ENCODE measurements at places on chromosomes 5 and 9. TPM values are rescaled to one million over a fixed set of nuclear protein-coding genes. Genes with fewer than 3 reads are reported as not detected.
A peak's percentile ranks its signal among the peaks of the same experiment; 100 is the strongest.

Gene ARHGEF39
- total RNA-seq = 7.3 TPM

Gene ARSI
- total RNA-seq = 0.17 TPM

Gene FOXD4L6
- not detected for total RNA-seq

Gene RNF183
- total RNA-seq = 0.57 TPM

Gene REEP5
- total RNA-seq = 96.3 TPM

Gene CAMK2A
- total RNA-seq = 0.61 TPM

GRCh38 chr5:169696621-169697510, 59.8 kb downstream of the DOCK2 start:
- no peak overlapping the region for H3K4me3 ChIP-seq
- no peaks in the 10 kb centered on the region for H3K27me3 ChIP-seq
- no peak overlapping the region for H3K27ac ChIP-seq
- H3K36me3 ChIP-seq = no peaks in the 10 kb centered on the region
- DNase-seq = no peak
- H3K4me1 ChIP-seq = no peaks in the 10 kb centered on the region

DNA sequence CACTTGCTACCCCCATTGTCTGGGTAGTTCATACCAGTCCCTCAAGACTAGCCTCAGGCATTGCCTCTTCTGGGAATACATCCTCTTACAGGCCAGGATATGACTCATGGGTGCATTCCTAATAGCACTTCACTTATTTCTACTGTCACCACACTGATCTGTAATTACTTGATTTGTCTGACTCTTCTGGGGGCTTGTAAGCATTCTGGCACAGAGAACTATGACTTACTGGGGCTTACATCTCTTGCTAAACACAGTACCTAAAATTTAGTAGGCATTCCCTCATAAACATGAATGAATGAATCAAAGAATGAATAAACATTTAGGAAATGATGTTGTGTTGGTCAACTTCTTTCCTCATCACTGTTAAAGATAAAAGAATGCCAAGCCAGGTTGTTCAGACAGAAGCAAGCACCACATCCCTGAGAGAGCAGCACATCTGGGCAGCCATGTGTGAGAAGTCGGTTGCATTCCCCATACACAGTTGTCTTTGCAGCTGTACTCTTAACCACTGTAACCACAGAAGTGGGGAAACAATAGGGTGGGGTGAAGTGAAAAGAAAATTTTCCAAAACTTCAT, 27.6 kb downstream of the IL7R start:
- H3K27me3 ChIP-seq = no peaks in the 10 kb centered on the region
- no peaks in the 10 kb centered on the region for H3K36me3 ChIP-seq
- no peaks in the 10 kb centered on the region for H3K4me1 ChIP-seq
- no peak overlapping the region for H3K4me3 ChIP-seq

DNA sequence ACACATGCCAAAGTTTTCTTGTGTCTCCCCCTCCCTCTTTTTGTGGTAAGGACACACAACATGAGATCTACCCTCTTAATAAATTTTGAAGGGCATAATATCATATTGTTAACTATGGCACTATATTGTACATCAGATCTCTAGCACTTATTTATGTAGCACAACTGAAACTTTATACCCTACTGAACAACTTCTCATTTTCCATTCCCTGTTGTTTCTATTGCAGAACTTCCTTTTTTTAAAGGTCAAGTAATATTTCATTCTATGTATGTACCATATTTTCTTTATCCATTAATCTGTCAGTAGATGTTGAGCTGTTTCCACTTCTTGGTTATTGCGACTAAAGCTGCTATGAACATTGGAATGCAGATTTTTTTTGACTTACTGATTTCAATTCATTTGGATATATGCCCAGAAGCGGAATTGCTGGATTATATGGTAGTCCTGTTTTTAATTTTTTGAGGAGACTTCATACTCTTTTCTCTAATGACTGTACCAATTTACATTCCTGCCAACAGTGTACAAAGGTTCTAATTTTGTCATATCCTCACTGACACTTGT, 305.3 kb downstream of the PRR16 start:
- no peaks in the 10 kb centered on the region for H3K27me3 ChIP-seq
- no peaks in the 10 kb centered on the region for H3K4me1 ChIP-seq
- DNase-seq = no peak
- no peak overlapping the region for H3K4me3 ChIP-seq

- no peaks in the 10 kb centered on the region for H3K27me3 ChIP-seq
- no peak overlapping the region for H3K4me3 ChIP-seq
- no peak overlapping the region for H3K27ac ChIP-seq
These were observed 128.7 kb upstream of the OTULINL start for GRCh38 chr5:14452685-14453454.

DNA sequence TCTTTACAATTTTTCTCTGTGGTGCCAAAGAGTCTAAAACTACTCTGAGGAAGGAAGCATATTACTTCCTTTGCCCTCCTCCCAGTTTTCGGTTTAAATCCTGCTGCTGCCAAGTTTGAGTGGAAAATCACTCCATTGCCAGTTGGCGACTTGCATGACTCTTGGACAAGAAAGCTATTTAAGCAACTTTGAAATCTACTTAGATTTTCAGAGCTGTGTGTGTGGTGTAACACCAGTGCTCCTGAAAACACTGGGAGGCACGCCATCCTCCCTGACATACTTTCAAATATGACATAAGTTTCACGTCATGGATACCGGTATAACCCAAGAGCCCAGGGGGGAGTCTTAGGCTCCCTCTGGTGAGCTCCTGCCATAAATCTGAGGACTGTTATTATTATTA, 83.5 kb upstream of the RIOK2 start:
- H3K4me3 ChIP-seq = no peak overlapping the region
- no peak overlapping the region for H3K27ac ChIP-seq
- no peaks in the 10 kb centered on the region for H3K27me3 ChIP-seq
- DNase-seq = peak; percentile 20

- DNase-seq = no peak
- no peaks in the 10 kb centered on the region for H3K36me3 ChIP-seq
- no peaks in the 10 kb centered on the region for H3K4me1 ChIP-seq
- H3K27me3 ChIP-seq = no peaks in the 10 kb centered on the region
- H3K4me3 ChIP-seq = no peak overlapping the region
These were observed 125.2 kb downstream of the WDR41 start for GRCh38 chr5:77366717-77367500.

GRCh38 chr9:99822109-99822805, 572 bp downstream of the NR4A3 start:
- H3K36me3 ChIP-seq = no peaks in the 10 kb centered on the region
- peak overlapping the region; percentile 67 for H3K4me3 ChIP-seq
- peaks cover 49% of the 10 kb centered on the region for H3K27me3 ChIP-seq
- H3K4me1 ChIP-seq = peaks cover 10% of the 10 kb centered on the region
- peak overlapping the region; percentile 88 for H3K27ac ChIP-seq

DNA sequence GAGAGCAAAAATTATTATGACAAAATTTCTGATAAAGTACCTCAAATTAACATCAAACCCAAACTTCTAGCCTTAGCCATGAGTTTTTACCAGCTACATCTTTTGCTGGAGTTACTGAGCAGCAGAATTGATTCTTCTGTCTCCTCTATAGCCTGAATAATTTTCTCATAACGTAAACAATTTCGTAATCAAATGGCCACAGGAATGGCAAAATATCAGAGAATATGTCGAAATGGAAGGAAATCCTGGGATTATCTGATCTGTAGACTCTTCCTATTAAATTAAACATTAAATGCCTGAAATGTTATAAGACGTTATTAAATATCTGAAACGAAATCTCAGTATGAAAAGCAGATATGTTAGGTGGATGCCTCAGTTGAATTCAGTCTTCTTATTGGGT, 41.1 kb downstream of the LURAP1L start:
- peak overlapping the region; percentile 77 for H3K27ac ChIP-seq
- DNase-seq = no peak
- H3K4me3 ChIP-seq = no peak overlapping the region
- no peaks in the 10 kb centered on the region for H3K36me3 ChIP-seq
- H3K4me1 ChIP-seq = peaks cover 10% of the 10 kb centered on the region

GRCh38 chr9:122941582-122942234, 888 bp downstream of the RABGAP1 start:
- H3K4me1 ChIP-seq = no peaks in the 10 kb centered on the region
- H3K27ac ChIP-seq = peak overlapping the region; percentile 76
- H3K36me3 ChIP-seq = peaks cover 2% of the 10 kb centered on the region
- DNase-seq = peak; percentile 51

- no peak for DNase-seq
- peaks cover 41% of the 10 kb centered on the region for H3K27me3 ChIP-seq
- H3K36me3 ChIP-seq = no peaks in the 10 kb centered on the region
- no peaks in the 10 kb centered on the region for H3K4me1 ChIP-seq
- H3K4me3 ChIP-seq = no peak overlapping the region
- H3K27ac ChIP-seq = no peak overlapping the region
These were observed 41.4 kb upstream of the TIFAB start for GRCh38 chr5:135493406-135494180.

- DNase-seq = no peak
- H3K4me3 ChIP-seq = no peak overlapping the region
- H3K27ac ChIP-seq = no peak overlapping the region
- no peaks in the 10 kb centered on the region for H3K4me1 ChIP-seq
- no peaks in the 10 kb centered on the region for H3K27me3 ChIP-seq
These were observed 370.8 kb upstream of the RFX3 start for GRCh38 chr9:3896576-3896975.

DNA sequence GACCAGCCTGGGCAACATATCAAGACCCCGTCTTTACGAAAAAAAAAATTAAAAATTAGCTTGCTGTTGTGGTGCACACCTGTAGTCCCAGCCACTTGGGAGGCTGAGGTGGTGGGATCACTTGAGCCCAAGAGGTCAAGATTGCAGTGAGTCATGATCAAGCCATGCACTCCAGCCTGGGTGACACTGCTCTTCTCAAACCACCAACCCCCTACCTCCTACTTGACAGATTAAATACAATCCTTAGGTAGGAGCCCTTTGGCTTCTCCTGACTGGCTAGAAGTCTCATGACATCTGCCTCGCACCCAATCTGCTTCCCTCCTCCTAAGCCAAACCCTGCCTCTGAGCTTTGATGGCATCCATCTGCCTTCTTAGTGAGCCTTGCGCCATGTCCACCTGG, 11.6 kb upstream of the FBP1 start:
- H3K36me3 ChIP-seq = no peaks in the 10 kb centered on the region
- H3K4me3 ChIP-seq = no peak overlapping the region
- no peak overlapping the region for H3K27ac ChIP-seq
- DNase-seq = no peak

- no peak overlapping the region for H3K4me3 ChIP-seq
- no peaks in the 10 kb centered on the region for H3K36me3 ChIP-seq
- no peak overlapping the region for H3K27ac ChIP-seq
- no peaks in the 10 kb centered on the region for H3K4me1 ChIP-seq
- H3K27me3 ChIP-seq = no peaks in the 10 kb centered on the region
- DNase-seq = no peak
These were observed 209.5 kb upstream of the TARS1 start for GRCh38 chr5:33231214-33231710.

- no peak overlapping the region for H3K27ac ChIP-seq
- H3K36me3 ChIP-seq = no peaks in the 10 kb centered on the region
- H3K4me1 ChIP-seq = no peaks in the 10 kb centered on the region
- no peak for DNase-seq
These were observed 189.5 kb downstream of the LURAP1L start for GRCh38 chr9:12964271-12964670.

- no peak overlapping the region for H3K27ac ChIP-seq
- no peaks in the 10 kb centered on the region for H3K27me3 ChIP-seq
- H3K4me1 ChIP-seq = no peaks in the 10 kb centered on the region
- no peaks in the 10 kb centered on the region for H3K36me3 ChIP-seq
- DNase-seq = no peak
These were observed 3.5 kb upstream of the MPDZ start for GRCh38 chr9:13282998-13283397.
